Cortex of kidney (tissue), 1 donor: ENCODE measurements at places on chromosomes 5 and 9.

- DNase-seq: no peak
Measured at GRCh38 chr5:1471997-1472963, 27.0 kb upstream of the SLC6A3 start.

DNA sequence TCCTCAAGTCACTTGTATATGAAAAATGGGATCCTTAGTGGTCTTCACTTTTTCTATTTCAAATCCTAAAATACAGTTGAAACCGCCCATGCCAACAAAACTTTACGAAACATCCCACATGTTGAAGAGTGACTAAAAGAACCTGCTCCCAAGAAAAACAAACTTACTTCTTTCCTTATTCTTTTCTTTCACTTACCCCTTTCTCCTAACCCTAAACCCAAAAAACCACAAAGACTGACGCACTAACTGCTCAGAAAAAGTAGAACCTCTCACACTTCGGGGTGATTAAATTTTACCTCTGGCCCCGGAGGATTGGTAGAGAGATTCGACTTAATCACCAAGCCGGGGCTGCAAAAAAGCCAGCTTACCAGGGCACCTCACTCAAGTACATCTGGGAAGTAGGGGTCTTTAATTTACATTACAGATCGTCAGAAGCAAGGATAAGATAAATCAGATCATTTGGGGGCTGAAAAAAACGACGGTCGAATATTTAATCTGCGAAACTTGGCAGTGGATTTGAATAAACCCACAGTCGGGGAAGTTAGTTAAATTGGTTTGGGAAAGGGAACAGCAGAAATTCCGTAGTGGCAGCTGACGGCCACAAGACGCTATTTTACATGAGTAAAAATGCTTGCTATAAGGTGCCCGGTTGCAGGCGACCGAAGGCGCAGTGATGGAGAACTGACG is 1.3 kb downstream of the CDO1 start:
- no peak for DNase-seq

- DNase-seq: no peak
Measured at GRCh38 chr5:158385982-158386381, 527.0 kb upstream of the CLINT1 start.

DNA sequence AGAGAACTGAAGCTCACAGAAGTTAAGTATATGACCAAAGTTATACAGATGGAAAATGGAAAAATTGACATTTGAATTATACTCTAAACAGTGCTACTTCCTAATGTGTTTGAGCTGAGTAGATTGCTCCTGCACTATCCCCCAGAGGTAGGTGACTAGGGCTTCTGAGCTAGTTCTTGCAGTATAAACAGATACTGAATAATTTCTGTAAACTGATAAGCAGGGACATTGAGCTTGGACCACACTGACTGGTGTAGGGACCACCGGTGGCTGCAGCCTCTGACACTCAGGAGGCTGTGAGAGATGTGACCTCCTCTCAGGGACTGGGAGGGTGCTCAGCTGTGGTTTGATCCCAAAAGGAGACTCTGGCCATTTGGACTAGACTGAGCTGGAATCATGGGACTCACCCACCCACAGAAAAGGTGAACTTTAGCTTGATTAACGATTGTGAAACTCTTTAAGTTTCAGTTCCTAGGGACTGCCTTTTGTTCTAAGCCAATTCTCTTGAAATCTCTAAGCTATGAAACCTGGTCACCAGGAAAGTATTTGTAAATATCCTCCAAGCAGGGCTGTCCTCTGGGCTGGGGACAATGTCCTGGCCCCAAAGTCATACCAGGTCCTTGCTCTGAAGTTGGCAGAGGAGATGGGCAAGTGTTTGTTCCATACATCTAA is 291.5 kb downstream of the SEC61B start:
- DNase-seq: no peak

GRCh38 chr9:34773306-34773910 is 63.5 kb upstream of the CCL21 start:
- DNase-seq: no peak

DNA sequence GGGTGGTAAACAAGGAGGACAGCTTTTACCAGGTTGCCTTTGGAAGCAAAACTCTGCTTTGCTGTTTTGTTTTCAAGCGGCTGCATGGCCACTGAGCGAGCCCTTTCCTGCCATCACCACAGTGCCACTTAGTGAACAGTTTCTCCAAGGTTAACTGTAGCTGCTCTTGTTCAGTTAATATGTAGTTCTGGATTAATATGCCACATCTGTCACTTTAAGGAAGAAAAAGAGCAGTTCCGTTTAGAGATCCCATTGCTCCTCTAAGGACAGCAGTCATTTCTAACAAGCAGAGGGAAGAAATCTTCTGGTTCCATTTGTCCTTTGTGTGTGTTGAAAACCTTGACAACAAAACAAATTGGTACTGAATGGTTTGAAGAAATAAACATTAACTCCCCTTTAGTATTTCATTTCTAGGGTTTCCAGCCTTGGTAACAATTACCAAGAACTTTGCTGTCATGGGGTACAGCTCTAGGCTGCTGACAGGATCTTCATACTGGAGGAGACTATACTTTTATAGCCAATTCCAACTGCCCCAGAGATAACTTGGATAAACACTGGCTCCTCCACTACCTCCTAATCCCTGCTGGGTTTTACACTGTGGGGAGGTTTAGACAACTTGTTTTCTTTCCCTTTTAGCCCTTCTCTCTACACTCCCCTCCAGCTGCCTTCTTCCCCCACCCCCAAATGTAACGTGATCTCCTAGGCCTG is 10.3 kb upstream of the ABL1 start:
- DNase-seq: no peak

- no peak for DNase-seq
Measured at GRCh38 chr5:95799191-95799835, 23.2 kb downstream of the GLRX start.

GRCh38 chr5:38446029-38446522 is 110.4 kb downstream of the LIFR start:
- no peak for DNase-seq

DNA sequence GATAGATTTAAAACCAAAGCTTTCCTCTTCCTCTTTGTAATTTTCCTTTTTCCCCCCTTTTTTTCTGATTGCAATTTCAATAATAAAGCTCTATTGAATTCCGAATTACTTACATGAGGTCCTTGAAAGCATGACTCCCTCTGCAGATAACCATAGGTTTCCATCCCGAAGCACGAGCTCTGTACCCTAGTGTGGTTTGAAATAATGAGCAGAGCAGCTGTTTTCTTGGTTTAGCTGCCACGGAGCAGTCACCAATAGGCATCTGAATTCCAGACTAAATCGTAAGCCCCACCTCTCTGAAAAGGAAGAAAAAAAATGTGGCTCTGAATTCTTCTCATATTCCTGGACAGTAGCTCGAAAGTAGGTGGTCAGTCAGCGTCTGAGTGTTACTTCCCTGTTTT is 18.5 kb upstream of the GNE start:
- DNase-seq: no peak

GRCh38 chr5:95087816-95088317 is 197.0 kb downstream of the MCTP1 start:
- DNase-seq: no peak

DNA sequence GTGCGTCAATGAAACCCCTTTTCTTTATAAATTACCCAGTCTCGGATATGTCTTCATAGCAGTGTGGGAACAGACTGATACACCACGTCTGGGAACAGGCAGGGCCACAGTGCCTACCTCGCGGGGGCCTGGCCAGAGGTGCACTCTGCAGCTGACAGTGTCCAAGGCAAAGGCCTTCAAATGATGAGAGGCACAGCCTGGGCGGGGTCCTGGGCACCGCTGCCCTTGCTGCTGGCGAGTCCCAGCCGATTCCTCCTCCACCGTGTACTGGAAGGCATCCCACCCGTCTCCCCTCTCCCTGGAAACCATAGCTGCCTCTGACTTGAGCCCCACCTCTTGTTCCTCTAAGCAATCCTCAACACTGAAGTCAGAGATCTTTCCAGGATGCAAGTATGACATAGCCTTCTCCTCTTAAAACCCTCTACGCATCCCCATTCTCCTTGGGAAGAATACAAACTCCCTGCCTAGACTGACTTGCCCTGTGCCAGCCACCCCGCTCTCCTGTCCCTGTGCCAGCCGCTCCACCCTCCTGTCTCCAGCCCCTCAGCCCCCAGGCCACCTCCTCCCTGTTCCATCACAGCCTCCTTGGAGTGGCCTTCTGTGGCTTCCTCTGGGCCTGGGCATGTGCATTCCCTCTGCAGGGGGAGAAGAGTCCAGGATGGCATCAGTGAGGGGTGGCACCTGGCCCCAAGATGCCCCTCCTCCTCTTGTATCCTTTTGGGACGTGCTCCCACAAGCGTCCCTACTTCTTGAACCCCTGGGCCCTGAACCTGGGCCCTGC is 8.1 kb upstream of the COL5A1 start:
- no peak for DNase-seq

DNA sequence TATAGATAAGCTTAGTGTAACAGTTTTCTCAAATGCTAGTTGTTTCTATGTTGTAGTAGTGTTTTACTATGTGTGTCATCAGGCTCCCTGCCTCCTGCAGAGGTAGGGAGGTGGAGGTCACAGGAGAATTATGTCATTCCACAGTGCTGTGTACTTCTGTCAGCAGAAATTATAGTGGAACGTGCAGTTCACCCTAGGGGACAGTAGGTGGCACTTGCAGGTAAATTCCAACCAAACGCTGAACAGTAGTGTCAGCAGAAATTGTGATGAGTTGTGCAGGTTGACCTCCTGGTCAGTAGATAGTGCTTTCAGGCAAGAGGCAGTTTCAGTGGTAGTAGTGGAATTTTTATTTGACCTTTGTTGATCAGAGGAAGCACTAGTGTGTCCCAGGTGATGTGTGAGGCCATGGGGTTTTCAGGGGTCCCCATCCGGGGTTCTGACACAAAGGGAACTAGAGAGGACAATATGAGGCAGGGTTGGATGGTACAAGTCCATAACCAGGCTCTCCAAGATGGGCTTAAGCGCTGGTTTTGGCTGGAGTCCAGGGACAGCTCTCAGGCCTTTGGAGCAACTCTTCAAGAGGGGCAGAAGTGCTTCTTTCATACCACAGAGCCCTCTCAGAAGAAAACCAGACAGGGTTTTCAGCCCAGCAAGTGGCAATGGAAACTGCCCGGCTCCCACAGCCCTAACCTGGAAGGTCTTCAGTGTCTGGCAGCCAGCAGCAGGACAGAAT is 402.9 kb downstream of the CYLC2 start:
- DNase-seq: no peak

GRCh38 chr9:116308076-116308475 is 154.5 kb downstream of the PAPPA start:
- DNase-seq: no peak

DNA sequence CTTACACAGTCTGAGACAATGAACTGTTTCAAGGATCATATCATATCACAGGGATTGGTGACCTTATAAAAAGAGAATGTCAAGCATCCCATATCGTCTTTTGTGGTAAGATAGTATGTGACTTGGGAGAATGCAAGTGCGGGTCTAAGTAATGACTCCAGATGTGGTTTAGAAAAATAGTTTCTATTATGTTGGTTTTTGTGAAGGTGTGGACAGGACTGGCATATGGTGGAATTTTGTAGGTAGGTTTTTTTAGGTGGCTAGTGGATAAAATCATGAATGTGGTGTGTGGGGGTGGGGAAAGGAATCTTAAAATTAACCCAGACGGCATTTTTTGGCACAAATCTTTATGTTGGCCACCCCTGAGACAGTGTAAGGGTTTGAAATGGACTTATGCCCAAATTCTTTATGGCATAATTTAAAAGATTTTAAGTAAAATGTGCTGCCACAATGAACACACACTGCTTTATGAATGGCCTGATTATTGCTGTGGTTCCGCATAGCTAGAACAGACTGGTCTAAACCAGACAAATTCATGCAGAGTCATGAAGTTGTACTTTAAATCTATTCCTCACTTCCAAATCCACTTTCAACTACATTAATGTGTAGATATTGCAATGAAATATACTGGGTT is 204.8 kb upstream of the HAPLN1 start:
- DNase-seq: no peak

GRCh38 chr9:12469084-12469483 is 224.1 kb upstream of the TYRP1 start:
- no peak for DNase-seq

DNA sequence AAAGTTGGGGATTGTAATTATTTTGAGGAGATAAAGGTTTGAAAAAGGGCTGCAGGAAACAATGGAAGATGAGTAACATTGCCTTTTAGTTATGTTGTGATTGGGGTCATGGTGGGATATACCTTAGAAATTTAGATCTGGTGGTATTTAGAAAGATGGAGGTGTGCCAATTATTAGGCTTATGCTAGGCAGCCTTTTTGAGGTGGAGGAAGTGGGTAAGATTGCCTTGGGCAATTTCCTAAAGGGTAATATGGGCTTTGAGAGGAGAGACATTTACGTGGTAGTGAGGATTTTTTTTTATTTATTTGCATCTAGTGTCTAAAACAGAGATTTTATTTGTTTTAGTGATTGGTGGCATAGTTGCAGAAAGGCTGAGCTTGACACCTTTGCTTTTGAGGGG is 10.5 kb downstream of the HSPA4 start:
- DNase-seq: no peak

- no peak for DNase-seq
Measured at GRCh38 chr9:127360829-127361228, 36.1 kb upstream of the SLC2A8 start.

DNA sequence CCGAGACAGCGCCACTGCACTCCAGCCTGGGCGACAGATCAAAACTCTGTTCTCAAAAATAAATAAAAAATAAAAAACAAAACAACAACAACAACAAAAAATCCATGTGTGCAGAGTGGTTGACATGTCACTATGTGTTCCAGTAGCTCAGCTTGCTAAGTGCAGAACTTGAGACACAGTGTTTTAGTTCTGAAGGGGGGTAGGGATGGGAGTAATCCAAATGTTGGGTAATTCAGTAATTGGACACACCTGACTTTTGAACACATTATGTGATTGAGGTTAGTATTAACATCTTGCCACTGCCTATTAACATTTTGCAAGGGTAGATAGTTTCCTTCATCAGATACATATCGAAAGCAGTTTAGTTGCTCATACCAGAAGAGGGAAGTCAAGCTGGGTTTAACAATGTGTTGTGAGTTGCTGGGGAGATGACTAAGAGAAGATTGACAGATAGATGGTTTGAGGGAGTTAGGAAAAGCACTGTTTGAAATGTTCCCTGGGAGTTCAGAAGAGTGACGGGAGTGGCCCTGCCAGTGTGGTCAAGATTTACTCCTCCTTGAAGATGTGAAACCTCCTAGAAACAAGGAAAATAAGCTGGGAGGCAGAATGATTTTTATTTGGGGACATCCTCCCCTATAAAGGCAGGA is 928 bp downstream of the HACD4 start:
- DNase-seq: no peak

DNA sequence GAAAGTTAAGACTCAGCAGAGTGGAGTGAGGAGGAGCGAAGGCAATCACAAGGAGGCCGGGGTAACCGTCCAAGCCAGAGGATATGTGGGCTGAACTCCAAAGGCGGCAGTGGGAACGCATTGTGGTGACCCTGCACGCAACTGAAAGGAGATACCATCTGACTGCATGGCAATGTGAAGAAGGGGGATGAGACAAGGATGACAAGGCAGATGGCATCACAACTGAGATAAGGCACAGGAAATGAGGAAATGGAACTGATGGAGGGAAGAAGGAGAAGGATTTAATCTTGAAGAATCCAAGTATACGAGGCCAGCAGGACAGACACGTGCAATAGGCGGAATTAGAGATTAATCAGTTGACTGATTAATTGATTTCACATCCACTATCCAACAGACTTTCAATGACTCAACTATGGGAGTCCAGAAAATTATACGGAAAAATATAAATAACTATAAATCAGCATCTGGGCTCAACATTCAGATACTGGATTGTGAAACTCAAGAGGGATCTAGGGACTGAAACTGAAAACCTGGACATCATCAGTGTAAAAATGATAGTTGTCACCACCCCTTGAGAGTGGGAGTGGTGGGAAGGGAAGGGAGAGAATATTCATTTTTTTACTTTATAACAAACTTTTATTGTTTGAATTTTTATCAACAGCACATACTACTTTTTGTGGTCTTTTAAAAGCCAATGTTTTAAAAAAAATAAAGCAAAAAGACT is 86.1 kb downstream of the ARL15 start:
- DNase-seq: no peak
